Inflammatory macrophage (primary cell): ENCODE measurements at places on chromosomes 6 and 20.
A peak's percentile ranks its signal among the peaks of the same experiment; 100 is the strongest.

GRCh38 chr6:121764493-121764892 lies 329.0 kb downstream of the GJA1 start:
- no peak for DNase-seq

- DNase-seq: no peak
These were observed 301.1 kb downstream of the TAF4 start for GRCh38 chr20:61764471-61765025.

- DNase-seq: peak; percentile 38
These were observed 23.0 kb upstream of the CD24 start for GRCh38 chr6:106997392-106998158.

DNA sequence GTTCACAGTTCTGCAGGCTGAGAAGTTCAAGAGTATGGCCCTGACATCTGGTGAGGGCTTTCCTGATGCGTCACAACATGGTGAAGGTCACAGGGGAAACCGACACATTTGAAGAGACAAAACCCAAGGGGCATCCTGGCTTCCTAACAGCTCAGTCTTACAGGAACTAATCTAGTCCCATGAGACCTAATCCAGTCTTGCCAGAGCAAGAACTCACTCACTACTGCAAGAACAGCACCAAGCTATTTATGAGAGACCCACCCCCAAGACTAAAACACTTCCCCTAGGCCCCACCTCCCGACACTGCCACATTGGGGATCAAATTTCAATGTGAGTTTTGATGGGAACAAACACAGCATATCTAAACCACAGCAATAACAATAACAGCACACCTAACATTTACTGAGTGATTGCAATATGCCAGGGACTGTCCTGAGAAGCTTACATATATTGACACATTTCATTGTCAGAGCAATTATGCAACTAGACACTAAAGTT lies 46.6 kb downstream of the TPBG start:
- DNase-seq: no peak

DNA sequence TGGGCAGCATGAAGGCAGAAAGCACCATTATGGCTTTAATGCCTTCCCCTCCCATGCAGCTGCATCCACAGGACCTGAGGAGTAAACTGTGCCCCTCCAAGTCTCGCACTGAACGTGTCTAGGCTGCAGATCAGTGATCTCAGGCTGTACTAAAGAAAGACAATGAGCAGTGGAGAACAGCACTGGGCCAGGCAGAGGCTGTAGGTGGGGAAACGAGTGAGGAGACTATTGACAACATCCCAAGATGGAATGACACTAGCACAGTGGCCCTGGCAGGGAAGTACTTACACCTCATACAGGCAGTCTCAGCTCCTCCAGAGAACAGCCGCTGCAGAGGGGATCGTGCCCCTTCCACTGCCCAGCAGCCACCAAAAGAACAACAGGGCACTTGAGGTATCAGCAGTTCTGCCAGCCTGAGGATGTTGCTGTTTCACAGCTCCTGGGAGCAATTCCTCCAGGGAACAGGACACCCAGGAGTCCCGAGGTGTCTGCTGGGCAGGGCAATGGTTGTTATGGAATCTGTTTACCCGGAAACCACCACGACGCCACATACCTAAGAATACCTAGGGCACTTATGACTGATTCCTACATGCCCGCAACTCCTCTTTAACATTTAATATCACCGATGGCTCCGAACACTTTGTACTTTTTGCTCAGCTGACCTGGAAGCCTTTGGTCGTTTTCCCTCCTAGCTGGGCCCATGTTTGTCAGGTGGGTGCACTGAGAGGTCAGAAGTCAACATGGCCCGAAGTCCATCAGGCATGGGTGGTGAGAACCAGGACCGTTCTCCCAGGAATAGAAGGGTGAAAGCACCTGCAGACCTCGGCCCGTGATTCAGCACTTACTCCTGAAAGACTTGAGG lies 79.1 kb downstream of the SLC22A23 start:
- DNase-seq: no peak

DNA sequence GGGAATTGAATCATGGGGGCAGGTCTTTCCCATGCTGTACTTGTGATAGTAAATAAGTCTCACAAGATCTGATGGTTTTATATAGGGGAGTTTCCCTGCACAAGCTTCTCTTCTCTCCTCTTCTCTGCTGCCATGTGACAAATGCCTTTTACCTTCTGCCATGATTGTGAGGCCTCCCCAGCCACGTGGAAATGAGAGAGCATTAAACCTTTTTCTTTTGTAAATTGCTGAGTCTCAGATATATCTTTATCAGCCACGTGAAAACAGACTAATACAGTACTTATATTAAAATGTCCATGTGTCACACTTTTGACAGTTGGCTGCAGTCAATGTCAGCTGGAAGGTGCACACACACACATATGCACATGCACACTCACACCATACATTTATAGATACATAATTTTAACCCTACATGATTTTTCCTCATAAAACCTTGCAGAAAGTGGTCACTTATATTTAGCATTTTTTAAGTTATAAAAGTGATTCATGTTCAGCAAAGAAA lies 128.9 kb downstream of the OTOR start:
- no peak for DNase-seq
